Calu3 (cell line): ENCODE measurements at places on chromosomes 5 and 9. TPM values are rescaled to one million over a fixed set of nuclear protein-coding genes. Genes with fewer than 3 reads are reported as not detected.

Gene KCNMB1
- not detected in 2 replicates for total RNA-seq

Gene ERMP1
- total RNA-seq: 28.4 and 29.7 TPM in 2 replicates

Gene DMAC1
- total RNA-seq: 37.5 and 38.7 TPM in 2 replicates

Gene SLC23A1
- 0.80 and 2.8 TPM in 2 replicates for total RNA-seq

Gene C7
- total RNA-seq: not detected in 2 replicates

Gene FOXD4L5
- 0.59 and 0.68 TPM in 2 replicates for total RNA-seq

Gene ROPN1L
- total RNA-seq: 0.40 TPM in 1 of 2 replicates, not detected in the other

Gene DCTN4
- 51.9 and 54.1 TPM in 2 replicates for total RNA-seq

Gene TEX48
- total RNA-seq: not detected in 2 replicates

Gene LCN1
- not detected in 2 replicates for total RNA-seq

Gene CDKN2B
- total RNA-seq: 30.4 and 35.2 TPM in 2 replicates

Gene TTC39B
- total RNA-seq: 6.0 and 7.5 TPM in 2 replicates

Gene RNF183
- 0.76 and 1.5 TPM in 2 replicates for total RNA-seq

Gene C5orf58
- not detected in 2 replicates for total RNA-seq

- peak; percentile 82 for DNase-seq
Observed at GRCh38 chr5:76290321-76290757, 112.7 kb upstream of the IQGAP2 start.

DNA sequence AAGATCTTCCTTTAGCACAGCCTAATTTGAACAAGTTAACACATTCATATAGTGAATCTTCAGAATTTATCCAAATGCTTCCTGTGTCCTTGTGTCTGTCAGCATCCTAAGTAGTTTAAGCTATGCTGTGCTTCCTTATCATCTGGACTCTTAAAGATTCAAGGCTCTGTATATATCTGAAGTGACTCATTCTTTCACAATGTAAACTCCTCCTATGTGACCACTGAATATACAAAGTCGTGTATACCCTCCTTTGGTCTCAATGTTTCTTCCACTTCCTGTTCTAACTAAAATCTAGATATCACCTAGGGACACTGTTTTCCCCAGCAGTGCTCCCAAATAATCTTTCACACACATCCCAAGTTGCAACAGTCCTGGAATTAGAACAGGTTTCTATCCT is 935.7 kb upstream of the NUDT12 start:
- no peak for DNase-seq

- DNase-seq: no peak
Observed at GRCh38 chr5:89954916-89955315, 454.6 kb downstream of the CETN3 start.

DNA sequence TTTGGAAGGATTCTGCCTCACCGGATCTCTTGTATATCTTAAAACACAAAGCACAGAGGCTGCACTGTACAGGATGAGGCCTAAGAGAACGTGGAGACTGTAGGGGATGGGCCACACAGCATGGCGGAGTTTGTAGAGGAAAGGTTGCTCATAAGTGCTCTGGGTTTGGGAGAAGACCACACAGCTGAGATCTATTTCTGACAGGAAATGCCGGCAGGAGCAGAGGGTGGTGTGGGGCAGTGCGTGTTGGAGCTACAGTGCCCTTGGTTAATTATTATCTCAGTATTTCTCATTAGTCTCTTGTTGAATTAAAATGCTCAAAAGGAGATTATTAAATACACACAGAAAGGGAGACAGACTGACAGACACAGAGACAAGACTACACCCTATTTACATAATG is 9.6 kb downstream of the PALM2AKAP2 start:
- DNase-seq: no peak

DNA sequence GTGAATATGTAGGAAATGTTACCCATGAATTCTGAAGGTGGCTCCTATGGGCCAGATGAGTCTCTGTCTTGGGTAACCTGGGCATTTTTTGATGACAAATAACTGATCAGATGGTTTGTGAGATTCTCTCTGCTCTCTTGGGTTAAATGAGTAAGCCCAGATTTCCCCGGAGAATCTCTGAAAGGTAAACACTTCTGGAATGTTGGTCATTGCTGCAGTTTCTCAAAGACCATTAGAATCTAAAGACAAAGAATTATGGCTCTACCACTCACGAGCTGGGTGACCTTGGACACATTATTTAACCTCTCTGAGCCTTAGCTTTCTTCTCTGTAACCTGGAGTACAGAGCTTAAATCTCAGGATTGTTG is 191.2 kb downstream of the DAB2IP start:
- DNase-seq: no peak

GRCh38 chr5:90861843-90862586 is 303.4 kb downstream of the ADGRV1 start:
- no peak for DNase-seq

DNA sequence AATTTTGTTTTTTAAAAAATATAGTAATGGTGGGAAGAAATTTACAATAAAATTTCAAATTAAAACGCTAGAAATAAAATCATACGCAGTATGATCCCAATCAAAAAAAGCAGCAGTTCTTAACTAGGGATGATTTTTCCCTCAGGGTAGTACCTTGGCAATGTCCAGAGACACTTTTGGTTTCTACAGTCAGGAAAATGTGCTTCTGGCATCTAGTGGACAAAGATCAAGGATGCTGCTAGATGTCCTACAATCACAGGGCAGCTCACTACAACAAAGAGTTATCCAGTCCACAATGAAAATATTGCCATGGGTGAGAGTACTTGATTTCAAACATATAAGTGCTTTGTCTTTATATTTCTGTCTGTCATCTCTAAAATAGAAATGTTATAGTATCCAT is 400.2 kb upstream of the SGCD start:
- no peak for DNase-seq

DNA sequence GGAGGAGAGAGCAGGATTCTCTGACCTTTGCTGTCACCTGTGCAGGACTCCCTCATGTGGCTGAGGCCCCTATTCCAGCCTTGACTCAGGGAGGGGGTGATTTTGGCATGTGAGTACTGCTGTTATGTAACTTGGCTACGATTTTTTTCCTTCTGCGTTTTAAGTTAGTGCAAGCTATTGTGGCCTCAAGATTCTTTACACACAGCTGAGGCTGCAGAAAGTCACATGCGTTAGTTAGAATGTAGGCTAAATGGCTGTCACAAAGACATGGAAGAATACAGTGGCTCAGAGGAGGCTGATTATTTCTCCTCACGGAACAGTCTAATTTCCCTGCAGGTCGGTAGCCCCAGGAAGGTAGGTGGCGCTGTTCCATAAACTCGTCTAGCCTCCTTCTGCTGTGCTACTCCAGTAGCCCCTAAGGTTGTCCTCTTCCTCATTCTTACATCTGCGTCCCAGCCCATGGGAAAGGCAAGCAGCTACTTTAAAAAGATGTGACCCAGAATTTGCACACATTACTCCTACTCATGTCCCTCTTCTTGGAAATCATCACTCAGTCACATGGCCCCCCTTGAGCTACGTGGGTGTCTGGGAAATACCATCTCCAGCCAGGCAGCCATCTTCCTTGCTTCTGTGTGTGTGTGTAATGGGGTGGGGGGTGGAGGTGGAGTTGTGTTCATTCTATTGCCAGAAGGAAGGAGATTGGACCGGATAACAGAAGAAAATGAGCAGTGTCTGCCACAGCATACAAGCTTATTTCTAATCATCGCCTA is 486.6 kb downstream of the CCDC171 start:
- DNase-seq: no peak
